ENCODE measurements at places on chromosomes 6 and 20.

DNA sequence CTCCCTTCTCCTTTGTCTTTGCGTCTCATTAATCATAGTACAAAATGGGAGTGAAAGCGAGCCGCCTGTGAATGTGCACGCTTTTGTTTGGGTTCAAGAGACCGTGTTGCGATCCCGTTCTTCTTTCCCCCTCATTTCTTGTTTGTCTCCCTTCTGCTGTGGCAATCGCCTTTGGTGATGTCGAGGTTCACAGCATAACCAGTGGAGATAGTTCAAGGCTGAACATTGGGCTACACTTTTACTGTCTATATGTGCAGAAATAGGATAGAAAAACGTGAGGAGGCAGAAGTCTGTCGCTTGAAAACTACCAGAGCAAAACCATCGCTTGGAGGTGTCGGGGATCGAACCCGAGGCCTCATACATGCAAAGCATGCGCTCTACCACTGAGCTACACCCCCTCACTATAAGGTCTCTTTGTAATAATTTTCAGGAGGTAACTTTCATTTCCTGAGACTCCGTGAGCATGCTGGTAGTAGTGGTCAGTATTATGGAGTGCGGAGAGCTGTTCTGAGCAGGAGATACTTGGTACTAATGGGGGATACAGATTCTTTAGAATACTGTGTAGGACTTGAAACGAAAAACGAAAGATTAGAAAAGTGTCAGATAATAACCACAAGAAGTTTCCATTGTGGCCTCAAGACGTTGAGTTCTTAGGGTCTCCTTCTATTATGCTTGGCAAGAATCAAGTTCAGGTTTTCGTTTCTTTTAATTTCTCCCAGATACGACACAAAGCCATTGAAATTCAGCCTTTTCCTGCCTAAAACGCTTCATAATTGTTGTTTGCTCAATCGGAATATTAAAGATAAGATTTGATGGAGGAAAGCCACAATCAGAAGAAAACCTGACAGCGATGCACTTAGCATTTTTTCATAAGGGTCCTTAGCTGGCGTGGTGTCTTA lies 106.6 kb downstream of the TRIM27 start:
- DNase-seq: no peak

- DNase-seq: no peak
Measured at GRCh38 chr6:5308066-5308465, 46.8 kb downstream of the FARS2 start.

DNA sequence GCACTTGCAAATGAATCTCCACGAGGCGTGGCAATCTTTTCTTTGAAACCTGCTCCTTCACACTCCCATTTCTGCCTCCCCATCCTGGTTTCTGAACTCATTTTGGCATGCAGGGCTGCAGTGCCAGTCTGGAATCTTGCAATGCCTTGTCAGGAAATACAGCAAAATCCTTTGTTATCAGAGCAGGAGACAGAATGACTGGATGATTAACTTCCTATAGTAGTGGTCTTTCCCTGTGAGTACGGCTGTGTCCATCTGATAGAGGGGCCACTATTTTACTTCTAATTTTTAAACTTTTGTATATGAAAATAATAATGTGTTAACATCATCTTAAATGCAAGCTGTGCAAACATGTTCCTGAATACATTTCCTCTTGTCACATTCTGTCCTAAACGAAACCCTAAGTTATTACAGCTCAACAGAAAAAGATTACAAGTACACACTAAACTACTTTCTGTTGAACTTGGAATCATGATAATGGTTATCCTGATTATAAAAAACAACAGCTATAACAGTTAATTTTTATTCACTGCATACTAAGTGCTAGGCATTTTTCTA lies 140.2 kb downstream of the KIF13A start:
- no peak for DNase-seq

GRCh38 chr6:107323133-107323785 lies 136.1 kb downstream of the PDSS2 start:
- no peak for DNase-seq

GRCh38 chr6:11320914-11321597 lies 88.6 kb upstream of the NEDD9 start:
- no peak for DNase-seq

DNA sequence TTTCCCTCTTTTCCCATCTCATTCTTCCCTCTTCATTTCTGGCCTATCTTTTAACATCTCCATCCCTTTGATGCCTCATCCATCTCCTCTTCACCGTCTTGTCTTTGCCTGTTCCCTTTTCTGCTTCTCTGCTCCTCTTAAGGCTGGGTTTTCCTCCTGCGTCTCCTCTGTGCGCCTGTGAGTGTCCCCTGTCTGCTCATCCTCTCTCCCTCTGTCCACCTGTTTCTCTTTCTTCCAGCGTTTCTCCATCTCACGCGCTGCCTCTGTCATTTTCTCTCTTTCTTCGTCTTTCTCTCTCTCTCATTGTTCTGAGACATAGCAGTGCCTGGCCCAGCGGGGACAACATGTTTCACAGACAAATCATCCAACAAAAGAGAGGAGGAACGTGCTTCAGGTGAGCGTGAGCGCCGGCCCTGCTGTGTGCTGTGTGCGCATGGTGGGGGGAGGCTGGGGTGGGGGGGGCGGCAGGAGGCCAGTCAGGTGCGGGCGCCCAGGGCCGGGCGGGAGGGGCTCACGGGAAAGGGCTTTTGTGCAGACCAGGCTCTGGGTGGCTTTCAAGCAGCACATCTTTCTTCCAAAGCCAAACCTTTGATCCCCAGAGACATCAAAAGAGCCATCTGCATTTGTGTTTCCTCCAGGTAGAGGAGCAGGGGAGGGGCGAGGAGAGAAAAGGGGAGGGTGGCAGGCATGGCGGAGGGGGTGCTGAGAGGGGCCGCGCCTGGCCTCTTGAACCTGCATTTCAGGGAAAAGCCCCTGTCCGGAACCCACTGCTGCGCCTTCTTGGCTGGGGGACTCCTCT lies 121.3 kb downstream of the VEGFA start:
- DNase-seq: no peak

DNA sequence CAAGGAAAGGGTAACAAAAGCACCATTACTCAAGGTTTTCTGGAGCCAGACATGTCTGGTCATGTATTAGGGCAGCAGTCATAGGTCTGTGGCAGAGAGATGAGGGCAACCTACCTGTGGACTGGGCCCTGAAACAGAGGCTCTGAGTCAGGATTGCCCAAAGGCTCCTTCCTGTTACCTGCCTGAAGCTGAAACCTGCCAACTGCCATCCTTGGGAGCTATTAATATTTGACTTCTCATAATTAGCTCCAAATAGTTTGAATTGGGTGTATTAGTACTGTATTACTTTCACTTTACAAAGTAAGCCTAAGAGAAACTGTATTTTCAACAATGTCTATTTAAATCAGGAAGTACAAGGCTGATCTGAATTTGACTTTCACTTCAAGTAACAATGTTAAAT lies 72.0 kb upstream of the TBX18 start:
- DNase-seq: no peak

DNA sequence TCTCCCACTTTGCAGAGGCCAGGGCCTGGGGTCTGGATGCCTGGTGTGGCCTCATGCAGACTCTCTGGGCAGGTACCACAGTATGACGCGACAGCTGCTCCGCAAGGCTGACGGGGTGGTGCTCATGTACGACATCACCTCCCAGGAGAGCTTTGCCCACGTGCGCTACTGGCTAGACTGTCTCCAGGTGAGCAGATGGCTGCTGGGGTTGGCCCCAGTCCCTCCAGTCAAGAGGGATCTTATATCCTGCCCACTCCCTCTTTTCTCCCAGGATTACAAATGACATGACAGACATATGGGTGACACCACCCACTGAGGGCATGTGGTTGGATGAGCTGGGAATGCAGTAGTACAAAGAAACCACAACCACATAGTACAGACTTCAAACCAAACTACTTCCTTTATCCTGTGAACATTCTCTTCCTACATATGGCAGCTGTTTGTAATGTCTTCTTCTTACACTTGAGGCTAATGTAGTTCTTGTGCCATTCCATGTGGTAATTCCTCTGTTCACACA lies 29.9 kb downstream of the RAB44 start:
- DNase-seq: peak; percentile 41

DNA sequence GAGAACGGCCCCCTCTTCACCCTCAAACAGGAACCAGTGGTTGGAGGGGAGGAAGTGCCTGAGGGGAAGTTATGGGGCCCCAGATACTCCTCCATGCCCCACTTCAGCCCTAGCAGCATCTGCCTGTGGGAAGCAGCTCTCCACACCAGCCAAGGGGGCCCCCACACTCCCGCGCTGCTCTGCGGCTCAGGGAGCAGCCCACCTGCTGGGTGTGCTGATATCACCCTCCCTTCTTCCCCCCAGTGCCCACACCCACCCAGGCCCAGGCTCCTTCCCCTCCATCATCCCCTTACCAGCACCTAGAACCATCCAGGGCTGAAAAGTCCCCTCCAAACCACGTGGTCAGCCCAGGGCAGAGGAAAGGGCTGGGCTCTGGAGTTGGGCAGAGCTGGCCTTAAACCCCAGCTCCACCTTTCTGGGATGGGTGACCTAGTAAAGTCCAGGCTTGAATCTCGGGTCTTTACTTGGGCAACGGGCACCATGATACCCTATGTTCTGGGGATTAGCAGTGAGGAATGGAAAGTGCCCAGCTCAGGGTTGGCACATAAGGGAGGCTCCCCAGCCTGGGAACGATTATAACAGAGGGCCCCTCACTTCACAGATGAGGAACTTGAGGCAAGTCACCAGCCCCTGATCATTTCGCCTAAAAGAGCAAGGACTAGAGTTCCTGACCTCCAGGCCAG lies 663 bp downstream of the LST1 start:
- peak; percentile 54 for DNase-seq

- no peak for DNase-seq
Measured at GRCh38 chr6:145845557-145845956, 31.0 kb upstream of the FBXO30 start.

GRCh38 chr6:90087106-90087833 lies 193.0 kb downstream of the GJA10 start:
- no peak for DNase-seq

GRCh38 chr6:139253656-139254055 lies 38.1 kb downstream of the TXLNB start:
- no peak for DNase-seq

GRCh38 chr20:39778847-39779604 lies 816.9 kb downstream of the DHX35 start:
- no peak for DNase-seq

- no peak for DNase-seq
Measured at GRCh38 chr6:89970609-89971337, 76.5 kb downstream of the GJA10 start.

GRCh38 chr6:48110436-48111142 lies 408 bp downstream of the PTCHD4 start:
- no peak for DNase-seq

DNA sequence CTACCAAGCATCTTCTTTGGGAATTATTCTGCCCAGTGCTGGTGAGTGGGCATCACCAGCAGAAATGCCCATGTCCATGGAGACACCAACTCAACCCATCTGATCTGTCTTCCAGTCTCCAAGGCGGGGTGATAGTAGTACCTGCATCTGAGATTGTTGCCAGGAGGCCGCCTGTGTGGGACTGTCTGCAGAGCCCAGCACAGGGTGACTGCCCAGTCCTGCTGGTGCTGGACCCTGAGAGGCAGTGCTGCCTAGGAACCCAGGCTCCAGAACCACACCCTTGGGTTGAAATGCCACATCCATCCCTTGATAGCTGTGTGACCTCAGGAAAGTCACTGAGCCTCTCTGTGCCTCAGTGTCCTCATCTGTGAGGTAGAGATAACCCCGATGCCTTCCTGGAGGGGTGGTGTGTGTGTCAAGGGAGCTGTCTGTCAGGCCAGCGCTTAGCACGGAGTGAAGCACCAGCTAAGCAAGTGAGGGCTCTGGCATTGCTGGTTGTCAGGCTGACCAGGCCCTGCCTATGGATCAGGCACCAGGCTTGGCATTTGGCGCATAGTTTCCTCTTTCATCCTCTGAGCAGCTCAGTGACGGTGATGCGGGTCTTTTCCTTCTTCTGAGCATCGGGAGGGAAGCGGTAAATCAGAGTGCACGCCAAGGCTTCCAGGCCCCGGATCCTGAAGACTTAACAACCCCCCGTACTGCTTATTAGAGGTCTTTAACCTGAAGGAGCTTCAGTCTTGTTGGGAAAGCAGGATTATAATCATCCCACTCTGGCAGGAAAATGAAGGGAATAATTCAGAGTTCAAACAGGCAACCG lies 268.2 kb downstream of the CDH4 start:
- DNase-seq: no peak

DNA sequence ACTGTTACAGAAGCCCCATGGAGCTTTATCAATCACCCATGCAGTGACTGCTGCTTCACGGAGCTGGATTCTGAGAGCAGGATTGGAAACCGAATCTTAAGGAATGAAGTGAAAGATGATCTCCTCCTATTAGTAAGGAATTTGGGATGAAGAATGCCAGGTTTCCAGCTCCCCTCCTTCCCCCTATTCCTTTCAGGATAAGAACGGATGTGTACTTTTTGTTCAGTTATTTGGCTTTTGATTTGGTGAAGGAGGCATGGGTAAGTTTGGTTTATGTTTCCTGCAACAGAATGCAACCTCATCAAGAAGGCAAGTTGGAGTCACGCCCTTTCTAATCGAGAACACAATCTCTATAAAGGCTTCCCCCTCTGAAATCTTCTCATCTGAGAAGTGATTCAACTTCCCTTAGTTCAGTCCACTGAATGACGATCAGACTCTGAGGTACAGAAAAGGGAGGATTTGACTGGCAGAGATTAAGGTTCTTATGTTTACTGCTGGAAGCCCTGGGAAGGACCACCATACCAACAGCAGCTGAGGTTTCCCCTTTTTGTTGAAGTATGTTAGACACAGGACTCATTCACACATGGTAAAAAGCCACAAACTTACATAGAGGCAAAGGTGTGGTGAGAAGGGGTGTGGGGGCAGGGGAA lies 5.5 kb downstream of the ELMO2 start:
- DNase-seq: peak; percentile 41

GRCh38 chr6:90695316-90695715 lies 108.4 kb upstream of the MAP3K7 start:
- no peak for DNase-seq

GRCh38 chr6:170287371-170287876 lies 3.5 kb downstream of the DLL1 start:
- DNase-seq: no peak

DNA sequence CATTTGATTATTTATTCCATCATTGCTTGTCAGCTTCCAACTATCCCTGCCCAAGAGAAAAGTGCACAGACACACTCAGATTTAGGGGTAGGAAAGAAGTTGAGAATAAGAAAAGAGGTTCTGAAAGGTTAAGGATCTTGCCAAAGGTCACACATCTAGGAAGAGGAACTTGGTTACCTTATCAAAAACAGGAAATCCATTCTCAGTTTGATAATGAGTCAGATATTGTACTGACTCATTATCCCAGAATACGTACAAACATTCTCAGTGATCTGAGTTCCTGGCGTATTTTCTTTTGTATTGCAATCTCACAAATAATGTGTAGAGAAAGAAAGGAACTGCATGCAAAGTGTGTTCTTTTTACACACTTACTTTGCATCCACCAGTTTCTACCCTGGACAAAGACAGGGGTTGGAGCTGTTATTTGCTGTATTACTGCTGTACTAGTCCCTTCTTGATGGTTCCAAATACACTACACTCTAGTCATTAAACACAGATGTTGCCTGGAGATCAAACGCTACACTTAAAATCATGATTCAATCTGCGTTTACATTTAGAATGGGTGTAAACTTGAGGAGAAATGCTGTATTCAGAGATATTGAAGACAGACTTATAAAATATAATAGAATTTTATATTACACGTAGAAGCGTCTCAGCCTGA lies 545.7 kb downstream of the PRKN start:
- no peak for DNase-seq
